Stimulated activated CD4-positive, alpha-beta T cell treated with anti-CD3 and anti-CD28 coated beads, Interleukin-1b, Interleukin-23, amount 100 ng/mL, for 4 hours (primary cell): ENCODE measurements at places on chromosomes 12 and 14.

GRCh38 chr12:12779529-12779928, 5.9 kb upstream of the APOLD1 start:
- no peak for DNase-seq

- no peak for DNase-seq
Measured at GRCh38 chr12:121124402-121125109, 8.1 kb upstream of the P2RX7 start.

DNA sequence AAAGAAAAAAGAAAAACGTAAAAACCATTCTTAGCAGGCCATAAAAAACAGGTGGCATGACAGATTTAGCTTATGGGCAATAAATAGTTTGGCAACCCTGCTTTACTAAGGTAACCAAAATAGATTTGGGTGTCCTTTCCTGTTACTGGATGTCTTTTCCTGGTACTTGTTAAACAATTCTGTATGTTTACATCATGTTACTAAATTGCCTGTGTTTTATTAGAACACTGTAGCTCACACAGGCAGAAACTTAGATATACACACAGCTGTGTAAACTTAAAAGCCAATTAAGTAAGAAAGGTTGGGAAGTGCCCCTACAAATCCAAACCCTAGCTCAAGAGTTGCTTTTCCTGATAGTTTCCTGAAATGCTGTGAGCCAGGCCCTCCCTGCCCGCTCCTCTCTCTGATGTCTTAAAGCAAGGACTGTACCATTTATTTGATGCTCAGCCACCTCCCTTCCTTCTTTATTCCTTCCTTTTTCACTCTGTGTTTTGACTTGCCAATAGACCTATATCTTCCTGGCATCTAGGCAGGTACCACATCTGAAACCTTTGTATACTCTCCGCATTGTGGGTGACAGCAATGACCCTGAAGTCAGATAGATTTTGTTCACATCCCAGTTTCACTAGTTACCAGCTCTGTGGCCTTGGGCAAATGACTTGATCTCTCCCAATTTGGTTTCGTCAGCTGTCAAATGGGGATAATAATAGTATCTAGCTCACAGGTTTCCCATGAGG, 3.7 kb upstream of the CAMKK2 start:
- no peak for DNase-seq

- no peak for DNase-seq
Measured at GRCh38 chr12:49019443-49020324, 1.1 kb upstream of the PRKAG1 start.

GRCh38 chr14:94427016-94427613, 25.5 kb downstream of the SERPINA11 start:
- no peak for DNase-seq

DNA sequence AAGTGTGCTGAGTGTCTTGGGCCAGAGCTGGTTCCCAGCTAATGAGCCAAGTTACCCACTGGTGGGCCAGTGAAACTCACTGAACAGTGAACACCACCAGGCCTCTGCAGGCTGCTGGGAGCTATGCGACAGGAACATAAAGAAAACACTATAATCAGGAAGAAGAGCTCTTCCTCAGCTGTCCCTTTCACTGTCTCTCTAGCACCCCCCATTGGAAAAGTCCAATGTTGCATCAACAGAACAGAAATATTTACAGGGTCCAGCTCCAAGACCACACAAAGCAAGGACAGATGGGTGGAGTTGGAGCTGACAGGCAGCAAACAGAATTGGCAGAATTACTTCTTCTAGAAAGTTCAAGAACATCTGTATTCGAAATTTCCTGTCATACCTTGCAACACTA, 903.6 kb upstream of the TMEM132C start:
- no peak for DNase-seq

GRCh38 chr12:117590999-117591398, 229.6 kb upstream of the NOS1 start:
- DNase-seq, result no peak

GRCh38 chr12:89848732-89849131, 140.1 kb upstream of the ATP2B1 start:
- DNase-seq, result no peak

DNA sequence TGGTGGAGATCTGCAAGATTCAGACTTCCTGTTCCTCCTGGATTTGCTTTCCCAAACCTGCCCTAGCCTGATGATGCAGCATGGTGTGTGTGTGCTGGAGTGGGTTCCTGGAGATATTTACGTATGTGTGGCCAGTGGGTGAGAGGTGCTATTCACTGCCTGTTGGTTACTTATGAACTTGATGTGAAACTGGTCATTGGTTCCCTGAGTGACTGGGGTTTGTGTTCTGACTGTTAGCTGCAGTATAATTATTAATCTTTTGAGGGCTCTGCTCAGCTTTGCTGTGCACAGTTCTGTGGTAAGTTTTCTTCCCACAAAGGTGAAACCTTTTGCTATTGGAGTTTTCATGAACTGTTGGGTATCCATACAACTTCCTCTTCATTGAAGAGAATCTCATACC, 541.8 kb upstream of the FBXO33 start:
- DNase-seq, result no peak

GRCh38 chr14:93219103-93219726, 12.2 kb downstream of the UBR7 start:
- DNase-seq, result peak; percentile 30
